ENCODE measurements at places on chromosomes 3 and 15.

- no peak for DNase-seq
Measured at GRCh38 chr15:76967067-76967466, 27.9 kb upstream of the PSTPIP1 start.

GRCh38 chr3:195058336-195059005, 212.5 kb downstream of the XXYLT1 start:
- DNase-seq: no peak

DNA sequence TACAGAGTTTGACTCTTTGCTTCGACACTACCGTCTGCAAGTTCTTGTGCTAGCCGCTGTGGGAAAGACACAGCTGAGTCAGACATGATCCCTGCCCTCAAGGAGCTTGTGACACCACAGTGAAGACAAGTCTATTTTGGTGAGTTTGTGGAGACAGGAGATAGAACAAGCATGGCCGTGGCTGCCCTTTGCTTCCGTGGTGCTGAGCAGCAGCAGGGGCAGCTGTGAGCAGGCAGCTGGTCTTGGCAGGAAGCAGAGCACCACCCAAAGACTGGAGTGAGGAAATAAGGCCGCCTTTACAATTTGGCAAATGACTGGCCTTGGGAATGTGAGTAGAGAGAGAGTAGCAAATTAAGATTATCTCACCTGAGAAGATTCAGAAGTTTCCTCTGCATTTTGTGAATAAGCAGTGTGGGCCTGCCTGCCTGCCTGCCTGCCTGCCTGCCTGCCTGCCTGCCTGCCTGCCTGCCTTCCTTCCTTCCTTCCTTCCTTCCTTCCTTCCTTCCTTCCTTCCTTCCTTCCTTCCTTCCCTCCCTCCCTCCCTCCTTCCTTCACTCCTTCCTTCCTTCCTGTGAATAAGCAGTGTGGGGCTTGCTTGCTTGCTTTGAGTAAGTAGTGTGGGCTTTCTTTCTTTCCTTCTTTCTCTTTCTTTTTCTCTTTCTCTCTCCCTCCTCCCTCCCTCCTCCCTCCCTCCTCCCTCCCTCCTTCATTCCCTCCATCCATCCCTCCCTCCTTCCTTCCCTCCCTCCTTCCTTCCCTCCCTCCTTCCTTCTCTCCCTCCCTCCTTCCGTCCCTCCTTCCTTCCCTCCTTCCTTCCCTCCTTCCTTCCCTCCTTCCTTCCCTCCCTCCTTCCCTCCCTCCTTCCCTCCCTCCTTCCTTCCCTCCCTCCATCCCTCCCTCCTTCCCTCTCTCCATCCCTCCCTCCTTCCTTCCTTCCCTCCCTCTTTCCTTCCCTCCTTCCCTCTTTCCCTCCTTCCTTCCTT, 1.6 kb upstream of the GCNT3 start:
- DNase-seq: no peak

DNA sequence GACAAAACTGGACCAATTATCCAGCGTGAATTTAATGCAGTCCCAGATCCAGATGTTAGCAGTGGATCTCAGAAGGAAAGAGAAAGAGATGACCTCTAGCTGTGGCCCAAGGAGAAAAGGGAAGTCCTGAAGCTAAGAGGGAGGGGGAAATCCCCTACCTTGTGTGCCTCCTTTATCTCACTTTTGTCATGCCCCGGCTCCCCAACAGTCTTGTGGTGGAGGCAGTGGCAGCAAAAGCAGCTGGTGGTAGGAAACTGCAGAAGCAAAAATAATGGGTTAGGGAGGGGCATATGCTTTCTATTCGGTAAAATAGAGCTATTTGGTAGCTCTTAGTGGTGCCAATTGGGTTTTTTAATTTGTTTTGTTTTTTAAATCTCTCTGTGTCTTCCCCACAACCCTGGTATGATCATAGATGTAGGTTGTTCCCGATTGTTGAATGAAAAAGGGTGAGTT, 56.5 kb downstream of the MCTP2 start:
- no peak for DNase-seq

DNA sequence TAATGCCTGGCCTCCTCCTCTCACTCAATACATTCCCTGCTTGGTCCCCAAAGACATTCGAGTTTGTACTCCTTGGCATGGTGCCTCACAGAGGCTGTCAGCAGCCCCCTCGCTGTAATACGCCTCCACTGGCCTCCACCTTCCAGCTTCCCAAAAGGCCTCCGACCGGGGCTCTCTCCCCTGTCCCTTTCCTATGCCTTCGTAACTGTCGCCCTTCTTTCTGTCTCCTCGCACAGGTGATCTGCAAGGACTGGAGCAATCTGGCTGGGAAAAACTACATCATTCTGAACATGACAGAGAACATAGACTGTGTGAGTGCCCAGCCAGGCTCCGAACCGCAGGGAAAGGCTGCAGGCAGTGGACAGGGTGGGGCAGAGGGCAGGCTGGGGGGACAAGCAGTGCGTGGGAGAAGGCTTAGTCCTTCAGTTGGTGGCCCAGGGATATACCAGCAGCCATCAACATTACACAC, 10.7 kb upstream of the ABTB1 start:
- DNase-seq: no peak

DNA sequence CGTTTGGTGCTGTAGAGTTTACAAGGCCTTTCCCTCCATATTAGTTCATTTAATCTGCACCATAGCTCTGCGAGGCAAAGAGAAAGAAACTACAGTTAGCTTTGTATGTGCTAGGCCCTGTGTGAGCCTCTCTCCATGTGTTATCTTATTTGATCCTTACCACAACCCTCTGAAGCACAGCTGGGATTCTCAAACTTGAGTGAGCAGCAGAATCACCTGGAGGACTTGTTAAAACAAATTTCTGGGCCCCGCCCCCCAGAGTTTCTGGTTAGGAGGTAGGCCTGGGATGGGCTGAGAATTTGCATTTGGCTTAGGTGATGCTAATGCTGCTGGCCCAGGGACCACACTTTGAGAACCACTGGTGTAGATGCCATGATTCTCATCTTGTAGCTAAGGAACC, 12.3 kb downstream of the CA12 start:
- DNase-seq: no peak

DNA sequence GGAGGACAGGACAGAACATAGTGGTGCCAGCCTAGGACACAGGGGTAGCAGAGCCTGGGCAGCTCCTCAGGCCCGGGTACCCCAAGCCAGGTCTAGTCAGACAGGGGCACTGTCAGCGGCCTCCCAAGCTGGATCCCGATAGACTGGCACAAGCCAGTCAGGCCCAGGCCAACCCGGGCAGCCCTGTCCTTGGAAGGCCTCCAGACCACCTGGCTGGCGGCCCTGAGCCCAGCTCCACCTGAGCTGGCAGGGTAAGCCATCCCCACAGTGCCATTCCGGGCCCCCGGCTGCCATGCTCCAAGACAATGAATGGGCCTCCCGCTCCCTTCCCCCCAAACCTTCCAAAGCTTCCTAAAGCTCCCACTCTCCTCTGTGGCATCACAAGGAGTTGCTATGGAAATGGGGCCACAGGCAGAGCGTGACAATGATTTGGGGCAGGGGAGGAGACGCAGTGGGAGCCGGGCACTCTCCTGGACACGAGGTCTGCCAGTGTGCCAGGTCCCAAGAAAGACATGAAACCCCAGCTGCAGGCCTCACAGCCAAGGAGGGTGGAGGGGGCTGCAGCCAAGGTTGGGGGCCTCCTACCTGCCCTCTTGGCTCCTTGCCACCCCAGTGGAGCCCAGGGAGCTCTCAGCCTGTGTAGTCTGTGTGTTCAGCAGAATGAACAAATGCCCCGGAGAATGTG, 165.6 kb upstream of the LINGO1 start:
- DNase-seq: no peak

DNA sequence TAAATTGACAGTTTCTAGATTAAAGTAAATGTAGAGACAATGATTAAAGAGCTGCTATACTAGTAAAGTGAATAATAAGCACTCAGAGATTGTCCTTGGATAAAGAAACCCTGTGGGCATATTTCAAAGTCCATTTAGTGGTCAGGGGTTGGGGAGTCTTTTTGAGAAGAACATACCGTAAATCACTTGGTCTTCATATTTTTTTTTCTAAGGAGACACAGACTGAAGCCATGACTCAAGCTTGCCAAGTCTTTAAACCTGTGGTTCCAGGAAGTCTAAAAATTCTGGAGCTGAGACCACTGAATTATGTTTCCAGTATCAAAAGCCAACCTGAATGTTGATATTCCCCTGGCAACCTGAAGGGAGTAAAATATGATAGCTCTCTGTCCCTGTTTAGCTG, 171.0 kb downstream of the TPRG1 start:
- no peak for DNase-seq

DNA sequence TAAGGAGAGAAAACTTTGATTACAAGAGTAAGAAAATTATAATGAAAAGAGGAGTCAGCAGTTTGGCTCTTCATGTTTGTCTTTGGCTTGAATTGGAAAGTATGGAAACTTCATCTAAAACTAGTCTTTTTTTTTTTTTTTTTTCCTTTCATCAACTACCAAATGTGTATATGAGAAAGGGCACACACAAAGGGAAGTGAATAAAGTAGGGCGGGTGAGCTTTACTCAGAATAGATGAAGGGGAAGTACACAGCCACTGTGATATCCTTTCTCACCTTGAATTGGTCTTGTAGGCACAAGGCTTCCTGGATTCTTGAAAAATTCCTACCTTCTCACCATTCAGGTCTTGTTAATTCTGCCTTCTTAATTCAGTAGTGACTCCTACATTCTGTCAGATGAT, 652.3 kb upstream of the KCNMB2 start:
- DNase-seq: no peak

- DNase-seq: no peak
Measured at GRCh38 chr3:170465955-170466354, 47.3 kb downstream of the CLDN11 start.

DNA sequence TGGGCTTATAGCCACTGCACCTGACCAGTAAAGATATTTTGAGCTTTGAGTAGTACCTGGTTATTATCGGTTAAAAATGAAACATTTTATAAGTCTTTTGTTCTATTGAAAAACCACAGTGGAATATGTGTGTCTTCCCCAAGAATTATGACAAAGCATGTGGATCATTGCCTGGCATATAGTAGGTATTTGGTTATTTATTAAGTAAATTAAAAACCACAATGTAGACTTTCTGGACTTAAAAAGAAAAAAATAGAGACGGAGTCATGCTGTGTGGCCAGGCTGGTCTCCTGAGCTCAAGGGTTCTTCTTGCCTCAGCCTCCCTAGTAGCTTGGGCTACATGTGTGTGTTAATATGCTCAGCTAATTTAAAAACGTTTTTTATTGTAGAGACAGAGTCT, 43.5 kb downstream of the UBE2E2 start:
- DNase-seq: no peak

GRCh38 chr15:72006382-72006781, 111.6 kb downstream of the MYO9A start:
- no peak for DNase-seq

DNA sequence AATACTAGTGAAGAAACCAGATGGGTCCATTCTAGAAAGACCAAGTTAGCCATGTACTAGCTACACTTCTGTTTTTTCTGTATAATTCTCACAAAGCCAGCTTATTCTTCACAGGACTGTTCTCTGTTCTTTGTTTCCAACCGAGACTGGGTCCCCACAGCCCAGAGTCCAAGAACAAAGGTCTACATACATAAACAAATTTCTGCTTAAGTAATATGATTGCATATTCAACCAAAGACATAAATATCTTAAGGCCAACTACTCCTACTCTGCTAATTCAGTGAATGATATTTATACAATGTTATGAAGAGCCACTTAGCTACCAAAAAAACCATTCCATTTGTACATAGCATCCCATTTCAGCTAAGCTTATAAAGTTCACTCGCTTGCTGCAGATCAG, 299.8 kb upstream of the CCDC54 start:
- DNase-seq: no peak

DNA sequence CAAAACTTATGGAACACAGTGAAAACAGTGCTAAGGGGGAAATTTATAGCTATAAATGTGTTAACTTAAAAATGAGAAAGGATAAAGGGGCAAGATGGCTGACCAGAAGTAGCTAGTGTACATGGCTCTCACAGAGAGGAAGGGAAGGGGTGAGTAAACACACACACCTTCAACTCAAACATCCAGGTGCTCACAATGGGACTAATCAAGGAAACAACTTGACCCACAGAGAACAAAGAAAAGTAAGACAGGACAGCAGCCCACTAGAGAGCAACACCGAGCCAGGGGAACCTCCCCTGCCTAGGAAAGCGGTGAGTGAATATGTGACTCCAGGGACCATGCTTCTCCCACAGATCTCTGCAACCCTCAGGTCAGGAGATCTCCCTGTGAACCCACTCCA, 85.0 kb upstream of the UBP1 start:
- DNase-seq: no peak

DNA sequence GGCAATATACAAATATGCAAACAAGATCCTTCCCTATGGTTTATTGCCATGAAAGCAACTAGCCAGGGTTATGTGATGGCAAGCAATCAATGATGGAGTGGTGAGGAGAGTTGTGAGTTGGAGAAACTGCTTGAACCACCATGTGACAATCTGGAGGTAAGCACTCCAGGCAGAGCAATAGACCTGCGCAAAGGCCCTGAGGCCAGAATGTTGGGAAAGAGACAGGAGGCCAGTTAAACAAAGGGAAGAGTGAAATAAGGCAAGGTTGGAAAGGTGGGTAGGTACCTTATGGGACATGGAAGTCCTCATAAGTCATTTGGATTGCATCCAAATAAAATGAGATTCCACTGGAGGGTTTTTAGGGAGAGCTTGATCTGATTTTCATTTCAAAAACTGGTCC, 80.0 kb upstream of the WNT5A start:
- no peak for DNase-seq

DNA sequence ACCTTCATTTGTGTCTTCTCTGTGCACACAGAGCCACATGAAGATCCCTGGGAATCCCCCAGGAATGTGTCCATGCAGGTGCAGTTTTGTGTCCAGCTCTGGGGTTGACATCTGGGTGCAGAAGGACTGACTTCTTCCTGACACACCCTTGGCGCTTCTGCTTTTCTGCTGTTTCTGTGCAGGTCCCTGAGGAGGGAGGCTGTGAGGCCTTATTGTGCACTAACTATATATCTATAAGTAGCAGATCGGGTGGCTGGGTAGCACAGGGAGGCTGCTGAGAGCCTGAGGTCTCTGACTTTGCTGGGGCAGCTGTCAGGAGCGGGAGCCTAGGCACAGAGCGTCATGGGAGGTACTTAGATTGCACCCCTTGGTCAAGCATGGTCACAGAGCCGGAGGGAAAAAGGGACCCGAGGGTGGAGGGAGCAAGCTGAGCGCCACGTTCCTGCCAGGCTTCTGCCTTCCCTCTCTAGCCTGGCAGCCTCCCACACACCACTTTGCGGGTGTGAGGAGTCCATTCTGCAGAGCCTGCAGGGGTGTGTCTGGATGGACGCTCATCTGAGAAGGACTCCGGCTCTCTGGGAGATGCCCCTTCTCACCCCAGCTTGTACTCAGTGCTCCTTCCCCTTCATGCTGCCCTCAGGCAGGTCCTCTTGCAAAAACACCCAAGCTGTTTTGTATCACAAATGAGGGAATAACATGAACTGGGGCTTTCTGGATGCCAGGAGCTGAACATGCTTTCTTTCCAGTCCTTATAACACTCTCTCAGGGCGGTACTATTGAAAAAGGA, 23.9 kb downstream of the CCDC33 start:
- DNase-seq: no peak

Measured in activated gamma-delta T cell (primary cell).